NB4 (cell line): ENCODE measurements at places on chromosomes 2 and 18.

DNA sequence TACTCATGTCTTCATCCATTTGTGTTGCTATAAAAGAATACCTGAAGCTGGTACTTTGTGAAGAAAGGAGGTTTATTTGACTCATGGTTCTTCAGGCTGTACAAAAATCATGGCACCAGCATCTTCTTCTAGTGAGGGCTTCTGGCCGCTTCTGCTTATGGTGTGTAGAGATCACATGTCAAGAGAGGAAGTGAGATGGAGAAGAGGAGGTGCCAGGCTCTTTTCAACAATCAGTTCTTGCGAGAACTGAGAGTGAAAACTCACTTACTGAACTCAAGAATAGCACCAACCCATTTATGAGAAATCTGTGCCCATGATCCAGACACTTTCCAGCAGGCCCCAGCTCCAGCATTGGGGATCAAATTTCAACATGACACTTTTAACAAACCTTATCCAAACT lies 30.0 kb upstream of the BARD1 start:
- peak; percentile 2 for DNase-seq

DNA sequence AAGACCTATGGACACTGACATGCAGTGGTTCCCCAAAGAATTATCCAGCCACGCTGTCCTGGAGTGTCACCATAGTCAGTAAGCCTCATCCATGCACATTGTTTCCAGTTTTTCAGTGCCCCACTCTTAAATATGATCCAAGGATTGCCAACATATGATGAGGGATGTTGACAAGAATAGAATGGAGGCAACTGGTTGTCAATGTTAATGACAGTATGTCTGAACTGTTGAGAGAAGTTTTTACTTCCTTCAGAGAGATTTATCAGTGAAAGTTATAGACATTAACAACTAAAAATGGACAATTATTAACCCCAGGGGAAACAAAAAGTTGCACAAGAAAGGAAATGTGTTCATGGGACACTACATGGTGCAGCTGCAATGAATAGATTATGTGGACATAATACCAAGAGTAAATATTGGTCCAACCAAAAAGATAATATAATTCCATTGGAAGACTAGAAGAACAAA lies 69.9 kb downstream of the CYP26B1 start:
- no peak for DNase-seq

GRCh38 chr2:180003559-180003958 lies 3.5 kb downstream of the CWC22 start:
- DNase-seq = no peak

GRCh38 chr2:63242747-63243146 lies 192.1 kb downstream of the OTX1 start:
- no peak for DNase-seq

DNA sequence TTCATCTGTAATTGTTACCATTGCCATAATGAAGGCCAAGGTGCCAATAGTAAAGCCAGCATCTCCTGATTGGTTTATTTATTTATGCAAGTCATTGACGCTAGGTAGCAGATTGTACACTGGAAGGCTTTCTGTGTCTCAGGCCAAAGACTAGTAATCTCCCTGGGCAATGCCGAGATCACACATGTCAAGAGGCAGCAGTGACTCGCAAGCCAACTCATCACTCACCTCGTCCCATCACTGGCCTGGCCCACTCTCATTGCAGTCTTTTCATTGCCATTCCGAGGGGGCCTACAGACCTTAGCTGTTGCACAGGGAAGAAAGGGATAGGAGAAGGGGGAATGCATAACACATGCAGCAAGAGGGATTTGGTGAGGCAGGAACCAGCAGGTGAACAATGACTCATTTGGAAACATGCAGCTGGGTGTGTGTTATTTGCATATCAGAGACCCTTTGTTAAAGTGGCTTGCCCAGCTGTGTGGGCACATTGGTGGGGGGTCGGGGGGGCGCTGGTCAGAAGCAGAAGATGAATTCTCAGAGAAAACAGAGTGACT lies 448.7 kb upstream of the HNRNPA3 start:
- no peak for DNase-seq

DNA sequence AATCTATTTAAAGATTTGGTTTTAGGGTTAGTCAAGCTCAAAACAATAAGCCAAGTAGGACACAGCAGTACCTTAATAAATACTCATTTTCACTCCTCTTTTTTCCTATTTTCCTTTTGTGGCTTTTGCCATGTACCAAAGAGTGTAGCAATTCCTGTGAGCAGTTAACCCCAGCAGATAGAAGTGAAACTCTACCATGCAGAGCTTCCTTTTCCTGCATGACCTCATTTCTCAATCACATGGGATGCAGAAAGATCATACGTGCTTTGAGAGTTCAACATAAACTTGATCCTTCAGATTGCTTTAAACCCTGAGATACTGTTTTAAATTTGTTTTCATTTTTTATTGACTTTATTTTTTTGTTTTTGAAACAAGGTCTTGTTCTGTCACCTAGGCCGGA lies 99.1 kb upstream of the ARHGAP15 start:
- peak; percentile 71 for DNase-seq

DNA sequence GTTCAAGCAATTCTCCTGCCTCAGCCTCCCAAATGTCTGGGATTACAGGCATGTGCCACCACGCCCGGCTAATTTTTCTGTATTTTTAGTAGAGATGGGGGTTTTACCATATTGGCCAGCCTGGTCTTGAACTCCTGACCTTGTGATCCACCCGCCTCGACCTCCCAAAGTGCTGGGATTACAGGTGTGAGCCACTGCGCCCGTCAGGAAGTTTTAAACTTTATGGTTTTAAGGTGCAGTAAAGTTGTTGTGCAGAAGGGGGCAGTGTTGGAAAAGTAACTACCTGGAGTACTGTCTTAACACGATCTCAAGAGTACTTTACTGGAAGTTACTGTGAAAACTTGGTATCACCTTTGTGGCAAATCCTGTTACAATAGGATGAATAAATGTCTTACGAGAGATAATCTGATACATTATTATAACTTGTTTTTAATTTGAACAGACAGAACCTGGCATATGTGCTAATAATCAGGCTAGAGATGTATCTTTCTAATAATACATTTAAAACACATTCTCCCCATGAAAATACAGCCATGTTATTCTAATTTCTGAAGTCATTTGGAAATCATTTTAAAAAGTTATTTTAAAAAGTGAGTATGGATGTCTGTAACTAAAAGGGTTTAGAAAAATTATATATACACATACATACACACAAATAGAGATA lies 10.8 kb downstream of the SPDYA start:
- peak; percentile 79 for DNase-seq
